Fibroblast of the conjunctiva (primary cell): ENCODE measurements at places on chromosomes 13 and 19.

- DNase-seq = no peak
These were observed 41.2 kb upstream of the LSM14A start for GRCh38 chr19:34131100-34131499.

DNA sequence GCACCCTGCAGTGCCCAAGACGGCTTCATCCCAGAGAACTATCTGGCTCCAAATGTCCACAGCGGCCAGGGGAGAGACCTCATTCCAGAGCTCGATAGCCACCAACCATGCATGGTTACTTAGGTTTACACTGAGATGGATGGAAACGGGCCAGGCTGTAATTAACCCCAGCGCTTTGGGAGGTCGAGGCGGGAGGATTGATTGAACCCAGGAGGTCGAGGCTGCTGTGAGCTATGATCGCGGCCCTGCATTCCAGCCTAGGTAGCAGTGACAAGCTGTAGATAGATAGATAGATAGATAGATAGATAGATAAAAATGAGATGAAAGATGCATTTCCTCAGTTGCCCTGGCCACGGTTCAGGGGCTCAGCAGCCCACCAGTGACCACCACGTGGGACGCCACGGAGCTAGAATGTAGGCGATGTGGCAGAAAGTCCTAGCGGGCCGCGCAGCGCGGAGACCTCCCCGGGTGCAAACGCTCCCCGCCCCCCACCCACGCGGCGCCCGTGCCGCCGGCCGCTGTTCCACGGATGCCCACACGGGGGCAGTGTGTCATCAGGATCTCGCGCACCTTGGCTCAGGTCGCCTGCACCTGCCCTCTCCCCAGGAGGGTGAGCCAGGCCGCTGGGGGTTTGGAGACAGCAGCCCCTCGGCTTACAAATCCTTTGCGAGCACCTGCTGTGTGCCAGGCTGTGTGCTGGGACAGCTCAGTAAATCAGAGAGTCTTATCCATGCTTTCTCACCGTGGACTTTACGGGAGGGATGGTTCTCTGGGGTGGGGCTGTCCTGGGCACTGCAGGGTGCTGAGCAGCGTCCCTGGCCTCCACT is 13.5 kb upstream of the TLE5 start:
- no peak for DNase-seq

- DNase-seq = no peak
These were observed 108.8 kb downstream of the SIPA1L3 start for GRCh38 chr19:38015761-38016160.

DNA sequence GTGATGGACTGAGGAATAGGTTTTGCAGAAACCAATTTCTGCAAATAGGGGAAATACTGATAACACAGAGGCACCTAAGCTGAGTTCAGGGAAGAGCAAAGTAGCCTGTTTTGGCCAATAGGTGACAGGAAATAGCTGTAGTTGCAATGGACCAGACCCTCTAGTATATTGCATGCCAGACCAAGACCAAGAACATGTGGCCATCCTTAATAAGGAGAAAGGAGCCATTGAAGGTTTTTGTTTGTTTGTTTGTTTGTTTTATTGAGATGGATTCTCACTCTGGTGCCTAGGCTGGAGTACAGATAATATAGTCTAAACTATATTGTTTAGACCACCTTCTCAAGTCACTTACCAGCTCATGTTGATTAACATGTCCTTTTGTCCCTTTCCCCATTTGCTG is 101.5 kb downstream of the ZNF557 start:
- DNase-seq = no peak

- DNase-seq = no peak
These were observed 27.4 kb upstream of the ZNF536 start for GRCh38 chr19:30344446-30345425.
